Activated T-cell treated with anti-CD3 and anti-CD28 coated beads, Interleukin-2, amount 50 U/mL, for 24 hours (primary cell): ENCODE measurements at places on chromosomes 5 and 9.

- DNase-seq, result no peak
Observed at GRCh38 chr5:31754741-31755675, 116.1 kb downstream of the PDZD2 start.

DNA sequence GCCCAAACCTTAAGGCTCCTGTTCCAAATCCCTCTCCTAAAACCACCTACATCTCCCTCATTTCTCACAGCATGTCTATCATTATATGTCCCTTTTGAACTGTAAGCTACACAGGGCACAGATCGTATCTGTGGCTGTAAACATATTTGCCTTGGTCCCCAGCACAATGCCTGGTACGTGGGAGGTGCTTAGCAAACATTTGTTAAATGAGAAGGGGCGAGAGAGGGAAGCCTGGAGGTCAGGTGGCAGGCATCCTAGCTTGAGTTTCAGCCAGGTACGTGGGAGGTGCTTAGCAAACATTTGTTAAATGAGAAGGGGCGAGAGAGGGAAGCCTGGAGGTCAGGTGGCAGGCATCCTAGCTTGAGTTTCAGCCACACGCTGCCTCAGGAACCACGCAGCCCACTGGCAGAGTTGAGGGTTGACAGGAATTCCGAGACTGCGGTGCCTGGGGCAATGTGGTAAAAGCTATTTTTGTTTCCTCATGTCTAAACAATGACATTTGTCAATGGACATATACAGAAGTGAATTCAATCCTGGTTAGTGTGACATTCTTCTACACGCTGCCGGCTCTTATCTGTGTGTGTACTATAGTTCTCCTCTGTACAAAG lies 113.6 kb downstream of the EFNA5 start:
- DNase-seq, result no peak

GRCh38 chr5:56183506-56183905 lies 49.6 kb downstream of the ANKRD55 start:
- DNase-seq, result no peak

DNA sequence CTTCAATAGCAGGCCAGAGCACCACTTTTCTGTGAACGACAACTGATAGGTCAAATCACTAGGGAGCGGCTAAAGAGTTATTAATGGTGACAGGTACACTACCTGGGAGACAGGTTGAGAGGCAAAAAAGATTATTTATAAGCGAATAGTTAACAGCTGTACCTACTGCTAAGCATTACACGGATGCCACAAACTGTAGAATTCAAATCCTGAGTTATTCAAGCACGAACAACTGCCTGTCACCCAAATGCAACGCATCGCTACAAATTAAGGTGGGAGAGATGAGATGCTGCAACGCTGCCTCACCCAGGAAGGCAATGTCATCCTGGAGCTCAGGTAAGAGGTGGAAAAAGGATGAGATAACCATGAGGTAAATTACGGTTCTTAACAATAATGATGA lies 342.9 kb downstream of the BNC2 start:
- no peak for DNase-seq

- DNase-seq, result no peak
Observed at GRCh38 chr9:14661421-14662059, 31.7 kb downstream of the ZDHHC21 start.

GRCh38 chr5:95152131-95152530 lies 132.8 kb downstream of the MCTP1 start:
- DNase-seq, result no peak

GRCh38 chr5:6636293-6636692 lies 3.1 kb downstream of the SRD5A1 start:
- DNase-seq, result no peak
